ENCODE measurements at places on chromosomes 5 and 9.

GRCh38 chr5:177312649-177313181 lies 1.0 kb upstream of the MXD3 start:
- peak; percentile 65 for DNase-seq

DNA sequence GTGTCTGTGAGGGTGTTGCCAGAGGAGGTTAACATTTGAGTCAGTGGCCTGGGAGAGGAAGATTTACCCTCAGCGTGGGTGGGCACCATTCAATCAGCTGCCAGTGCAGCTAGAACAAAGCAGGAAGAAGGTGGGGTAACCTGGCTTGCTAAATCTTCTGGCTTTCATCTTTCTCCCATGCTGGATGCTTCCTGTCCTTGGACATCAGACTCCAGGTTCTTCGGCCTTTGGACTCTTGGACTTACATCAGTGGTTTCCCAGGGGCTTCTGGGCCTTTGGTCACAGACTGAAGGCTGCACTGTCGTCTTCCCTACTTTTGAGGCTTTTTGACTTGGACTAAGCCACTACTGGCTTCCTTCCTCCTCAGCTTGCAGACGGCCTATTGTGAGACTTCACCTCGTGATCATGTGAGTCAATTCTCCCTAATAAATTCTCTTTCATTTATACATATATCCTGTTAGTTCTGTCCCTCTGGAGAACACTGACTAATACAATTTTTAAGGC lies 38.1 kb downstream of the PBX3 start:
- DNase-seq = no peak

DNA sequence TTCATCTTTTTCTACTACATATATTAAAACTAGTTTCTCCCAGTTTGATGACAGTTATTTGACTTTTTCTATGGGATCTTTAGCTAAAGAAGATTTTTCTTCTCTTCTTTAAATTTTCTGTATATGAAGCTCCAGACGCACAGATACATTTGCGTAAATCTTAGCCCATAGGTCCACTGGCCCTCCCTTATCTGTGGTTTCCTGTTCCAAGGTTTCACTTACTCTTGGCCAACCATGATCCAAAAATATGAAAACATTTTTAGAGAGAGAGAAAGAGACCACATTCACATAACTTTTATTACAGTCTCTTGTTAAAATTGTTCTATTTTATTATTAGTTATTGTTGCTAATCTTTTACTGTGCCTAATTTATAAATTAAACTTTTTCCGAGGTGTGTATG lies 270.2 kb upstream of the DAPK1 start:
- DNase-seq = no peak

DNA sequence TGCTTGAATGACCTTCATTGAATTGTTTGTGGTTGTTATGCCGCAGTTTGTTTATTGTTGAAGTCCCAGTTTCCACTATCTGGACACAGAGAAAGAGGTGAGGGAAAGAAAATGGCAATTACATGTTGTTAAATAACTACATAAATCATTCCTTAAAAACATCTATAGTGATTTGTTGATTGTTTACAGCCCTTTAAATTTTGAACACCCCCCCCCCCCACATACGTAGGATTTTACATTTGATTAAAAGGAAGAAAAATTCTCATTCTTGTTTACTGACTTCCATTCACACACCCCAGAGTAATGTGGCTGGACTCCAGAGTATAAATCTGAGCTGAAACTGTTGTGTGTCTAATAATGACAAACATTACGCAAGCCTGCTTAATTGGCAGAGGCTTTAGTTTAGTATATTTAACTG lies 87.1 kb upstream of the FAM174A start:
- no peak for DNase-seq

DNA sequence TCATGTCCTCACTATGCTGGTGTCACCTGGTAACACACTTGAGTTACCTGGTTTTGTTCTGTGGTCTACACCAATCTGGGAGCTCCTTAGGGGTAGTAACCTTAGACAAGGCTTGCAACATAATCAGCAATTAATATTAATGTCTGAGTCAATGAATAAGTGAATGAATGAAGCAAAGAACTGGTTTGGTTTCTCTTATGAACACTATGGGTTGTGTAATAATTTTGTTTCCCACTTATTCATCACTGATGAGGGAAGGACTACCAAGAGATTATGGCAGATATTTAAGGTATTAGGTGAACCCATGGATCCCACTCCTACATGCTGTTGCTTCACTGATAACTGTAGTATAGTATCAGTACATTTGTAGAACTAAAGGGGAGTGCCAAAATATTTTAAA lies 116.0 kb downstream of the SLC12A2 start:
- no peak for DNase-seq

GRCh38 chr9:38031594-38031993 lies 37.4 kb downstream of the SHB start:
- DNase-seq = no peak

- no peak for DNase-seq
Observed at GRCh38 chr9:19496321-19497050, 87.7 kb downstream of the ACER2 start.

GRCh38 chr5:85663708-85664031 lies 954.1 kb upstream of the COX7C start:
- DNase-seq = no peak

GRCh38 chr9:137095664-137096517 lies 9.1 kb downstream of the MAN1B1 start:
- no peak for DNase-seq

- DNase-seq = no peak
Observed at GRCh38 chr5:81842795-81843398, 92.0 kb upstream of the SSBP2 start.

DNA sequence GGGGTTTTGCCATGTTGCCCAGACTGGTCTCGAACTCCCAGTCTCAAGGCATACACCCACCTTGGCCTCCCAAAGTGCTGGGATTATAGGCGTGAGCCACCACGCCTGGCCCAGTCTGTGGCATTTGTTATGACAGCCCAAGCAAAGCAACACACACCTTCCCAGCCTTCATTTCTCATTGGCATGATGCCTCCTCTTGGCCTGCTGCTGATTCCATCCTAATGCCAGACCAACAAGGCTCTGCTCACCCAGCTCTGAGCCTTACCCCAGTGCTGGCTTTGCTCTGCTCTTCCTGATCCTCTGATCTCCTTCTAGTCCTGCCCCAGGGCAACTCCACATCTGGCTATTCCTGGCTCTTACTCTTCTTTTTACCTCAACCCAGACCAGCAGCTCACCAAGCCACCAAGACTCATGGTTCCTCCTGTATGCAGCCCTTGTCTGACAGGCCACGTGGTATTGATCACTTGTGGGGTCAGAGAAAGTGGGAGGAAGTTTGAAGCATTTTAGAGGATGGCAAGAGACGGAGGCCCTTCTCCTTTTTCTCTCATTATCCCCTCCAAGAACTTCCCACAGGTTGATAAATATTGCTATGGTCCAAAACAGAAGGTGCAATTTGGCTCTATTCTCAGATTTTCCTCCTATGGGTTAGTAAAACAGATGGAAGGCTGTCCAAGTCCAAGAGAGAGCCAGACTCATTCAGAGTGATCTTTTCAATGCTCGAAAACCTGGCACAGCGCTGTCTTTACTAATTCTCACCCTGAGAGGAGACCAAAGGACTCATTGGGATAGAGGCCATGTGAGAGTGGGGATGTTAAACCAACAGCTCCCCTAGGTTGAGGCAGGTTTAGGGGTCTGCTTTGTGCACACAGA lies 958 bp downstream of the CD180 start:
- no peak for DNase-seq

- no peak for DNase-seq
Observed at GRCh38 chr9:13809401-13809800, 504.5 kb downstream of the NFIB start.

GRCh38 chr5:129904102-129904666 lies at the start of gene CHSY3:
TSS of gene CHSY3 (plus strand) at chr5:129904465.
- DNase-seq = peak; percentile 40

- DNase-seq = no peak
Observed at GRCh38 chr9:36174731-36175130, 5.5 kb downstream of the CCIN start.

DNA sequence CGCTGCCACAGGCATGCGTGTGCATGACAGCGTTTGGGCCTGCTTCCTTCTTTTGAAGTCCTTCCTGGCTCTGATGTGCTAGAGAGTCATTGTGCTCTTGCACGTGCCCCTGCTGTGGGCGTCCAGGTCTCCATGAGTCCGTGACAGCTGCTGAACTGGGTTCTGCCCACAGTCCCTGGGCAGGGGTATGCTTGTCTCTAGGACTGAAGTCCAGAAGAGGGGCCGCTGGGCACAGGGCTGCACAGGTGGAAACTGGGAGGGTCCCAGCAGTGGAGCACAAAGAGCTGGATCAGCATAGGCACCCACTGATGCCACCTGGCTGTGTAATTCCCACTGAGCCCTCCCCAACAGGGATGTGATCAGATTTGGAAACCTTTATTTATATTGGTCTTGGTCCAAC lies 169.4 kb downstream of the IRX2 start:
- DNase-seq = no peak

- no peak for DNase-seq
Observed at GRCh38 chr9:86749894-86750255, 197.4 kb downstream of the GAS1 start.

GRCh38 chr9:13446938-13447842 lies 167.7 kb upstream of the MPDZ start:
- no peak for DNase-seq

DNA sequence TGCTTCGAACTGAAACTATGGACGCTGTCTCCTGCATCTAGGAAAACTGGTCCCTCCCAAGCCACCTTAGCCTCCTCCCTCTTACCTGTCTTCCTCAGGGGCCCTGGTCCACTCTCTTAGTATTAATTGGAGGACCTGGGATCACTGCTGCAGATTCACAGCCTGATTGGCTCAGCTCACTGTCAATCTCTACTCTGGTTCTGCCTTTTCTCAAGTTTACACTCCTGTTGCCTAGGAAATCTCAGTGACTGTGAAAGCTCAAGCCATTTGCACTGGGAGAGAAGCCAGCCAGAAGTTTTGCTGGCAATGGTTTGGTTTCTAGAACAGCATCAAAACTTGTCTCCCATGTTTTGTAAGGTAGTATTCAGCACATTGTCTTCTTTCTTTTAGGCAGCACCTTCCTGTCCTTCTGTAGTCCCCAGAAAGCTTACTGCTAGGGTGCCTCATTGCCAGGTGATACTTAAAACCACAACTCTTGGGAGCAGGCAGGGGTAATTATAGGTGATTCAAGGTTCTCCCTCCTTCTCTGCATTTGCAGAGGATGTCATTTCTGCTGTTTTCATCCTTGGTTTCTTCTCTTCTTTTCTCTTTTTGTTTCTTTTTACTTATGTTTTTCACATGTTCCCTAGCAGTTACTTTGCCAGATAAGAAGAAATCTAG lies at the start of gene CAPSL:
Gene CAPSL (minus strand): TSS at position 55 of the 660 bp plus-strand sequence. CDS start 17,502 bp downstream, outside the sequence.
- DNase-seq = no peak

DNA sequence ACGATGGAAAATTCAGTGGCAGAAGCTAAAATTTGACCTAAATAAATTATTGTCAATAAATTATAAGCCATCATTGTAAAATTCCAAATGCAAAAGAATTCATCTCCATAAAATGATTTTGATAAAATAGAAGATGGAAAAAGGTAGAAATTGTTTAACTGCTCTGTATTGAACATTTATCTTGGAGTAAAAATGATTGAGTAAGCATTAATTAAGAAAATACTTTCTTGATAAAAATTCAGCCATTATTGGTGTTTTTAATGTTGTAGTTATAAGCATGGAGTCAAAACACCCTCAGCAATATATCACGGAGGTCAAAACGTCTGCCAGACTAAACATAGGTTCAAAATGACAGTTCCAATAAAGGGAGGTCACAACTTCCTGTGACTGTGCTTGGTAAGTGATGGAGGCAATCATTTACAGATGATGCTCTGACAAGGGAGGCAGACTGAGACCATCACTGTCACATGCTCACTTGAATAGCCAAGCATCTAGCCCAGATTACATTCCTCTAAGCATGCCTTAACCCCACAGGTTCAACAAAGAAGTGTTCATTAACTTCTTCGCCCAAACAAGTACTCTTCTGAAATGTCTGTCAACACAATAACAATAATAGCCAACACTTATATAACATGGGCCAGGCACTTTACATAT lies 69.5 kb downstream of the SH3TC2 start:
- DNase-seq = no peak

DNA sequence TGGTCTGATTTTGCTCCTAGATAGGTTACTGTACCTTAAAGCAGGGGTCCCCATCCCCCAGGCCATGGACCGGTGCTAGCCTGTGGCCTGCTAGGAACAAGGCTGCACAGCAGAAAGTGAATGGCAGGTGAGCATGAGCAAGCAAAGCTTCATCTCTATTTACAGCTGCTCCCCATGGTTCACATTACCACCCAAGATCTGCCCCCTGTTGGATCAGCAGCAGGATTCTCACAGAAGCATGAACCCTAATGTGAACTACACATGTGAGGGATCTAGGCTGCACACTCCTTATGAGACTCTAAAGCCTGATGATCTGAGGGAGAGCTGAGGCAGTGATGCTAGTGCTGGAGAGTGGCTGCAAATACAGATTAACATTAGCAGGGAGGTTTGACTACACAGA lies 78.1 kb downstream of the DRD1 start:
- no peak for DNase-seq

- DNase-seq = peak; percentile 56
Observed at GRCh38 chr9:97412626-97413385, 910 bp downstream of the TDRD7 start.

Measured in A549 (cell line).